ENCODE measurements at places on chromosomes 11 and 22.

GRCh38 chr11:46984987-46985386 lies 48.4 kb downstream of the CSTPP1 start:
- H3K36me3 ChIP-seq = no peaks in the 10 kb centered on the region
- no peaks in the 10 kb centered on the region for H3K4me1 ChIP-seq
- no peak overlapping the region for H3K4me3 ChIP-seq
- no peaks in the 10 kb centered on the region for H3K27me3 ChIP-seq
- DNase-seq = no peak

DNA sequence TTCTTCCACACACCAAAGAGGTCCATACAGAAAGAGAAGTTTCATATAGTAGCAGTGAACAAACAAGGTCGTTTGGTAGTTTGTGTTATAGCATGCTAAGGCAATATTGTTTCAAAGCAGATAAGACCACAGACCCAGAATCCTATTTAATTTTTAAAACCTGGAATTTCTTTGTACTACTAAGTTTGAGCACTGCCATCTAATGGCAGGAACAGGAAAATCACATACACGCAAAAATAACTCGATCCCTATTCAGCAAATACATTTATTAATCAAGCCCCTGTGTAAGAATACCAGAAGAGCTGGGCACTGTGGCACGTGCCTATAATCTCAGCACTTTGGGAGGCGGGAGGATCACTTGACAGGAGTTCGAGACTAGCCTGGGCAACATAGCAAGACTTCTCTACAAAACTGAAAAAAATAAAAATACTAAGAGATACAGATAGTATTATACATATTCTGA lies 2.9 kb upstream of the BTBD10 start:
- H3K27ac ChIP-seq = no peak overlapping the region
- no peak for DNase-seq
- no peak overlapping the region for H3K4me3 ChIP-seq
- no peaks in the 10 kb centered on the region for H3K27me3 ChIP-seq
- H3K36me3 ChIP-seq = no peaks in the 10 kb centered on the region

DNA sequence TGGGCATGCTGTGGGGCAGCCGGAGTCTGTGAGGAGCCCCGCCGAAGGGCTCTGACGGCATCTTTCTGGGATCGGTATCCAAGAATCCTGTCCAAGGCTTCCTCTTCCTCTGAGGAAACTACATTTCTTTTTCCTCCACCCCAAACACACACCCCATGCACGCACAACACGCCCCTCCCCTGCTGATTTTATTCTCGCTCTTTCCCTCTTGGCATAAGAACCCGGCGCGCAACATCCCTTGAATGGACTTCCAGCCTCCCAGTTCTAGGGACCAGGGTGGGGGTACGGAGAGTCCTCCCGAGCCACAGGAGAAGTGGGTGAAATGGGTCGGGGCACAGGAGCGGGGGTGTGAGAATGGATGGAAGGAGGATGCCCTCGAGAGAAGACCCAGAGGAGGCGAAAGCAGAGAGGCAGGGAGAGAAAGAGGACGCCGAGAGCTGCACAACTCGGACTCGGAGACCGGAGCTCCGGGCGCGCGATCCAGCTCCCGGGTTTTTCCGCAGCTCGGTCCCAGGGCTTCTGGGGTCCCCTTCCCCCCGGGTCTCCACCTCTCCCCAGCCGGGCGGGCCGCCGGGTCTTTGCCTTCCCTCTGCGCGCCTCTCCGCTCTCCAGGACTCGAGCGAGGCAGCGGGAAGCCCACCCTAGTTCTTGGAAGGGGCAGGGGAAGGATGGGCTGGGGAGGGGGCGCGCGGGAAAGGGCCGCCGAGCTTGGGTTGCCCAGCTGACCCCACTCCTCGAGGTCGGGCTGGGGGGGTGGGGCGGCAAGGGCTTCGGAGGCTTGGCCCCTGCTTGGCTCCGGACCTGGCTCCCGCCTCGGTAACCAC lies 1.5 kb upstream of the LARGE1 start:
- no peaks in the 10 kb centered on the region for H3K36me3 ChIP-seq
- no peak overlapping the region for H3K27ac ChIP-seq
- no peaks in the 10 kb centered on the region for H3K27me3 ChIP-seq
- peaks cover 7% of the 10 kb centered on the region for H3K4me1 ChIP-seq
- DNase-seq = peak; percentile 82

DNA sequence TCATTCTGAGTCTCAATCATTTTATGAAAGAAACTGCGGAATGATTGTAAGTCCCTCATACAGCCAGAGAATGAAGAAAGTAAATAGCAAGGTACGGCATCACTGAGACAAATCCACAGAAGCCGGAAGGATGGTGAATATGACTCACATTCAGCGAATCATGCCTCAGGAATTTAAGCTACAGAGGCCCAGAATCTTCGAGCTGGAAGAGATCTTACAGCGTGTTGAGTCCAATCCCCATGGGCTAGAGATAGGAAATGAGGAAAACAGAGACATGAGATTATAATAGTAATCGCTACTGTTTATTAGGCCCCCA lies 173.2 kb downstream of the KIF18A start:
- peak overlapping the region; percentile 11 for H3K27ac ChIP-seq
- no peak overlapping the region for H3K4me3 ChIP-seq
- H3K36me3 ChIP-seq = no peaks in the 10 kb centered on the region
- peak; percentile 89 for DNase-seq

- no peaks in the 10 kb centered on the region for H3K27me3 ChIP-seq
- H3K36me3 ChIP-seq = no peaks in the 10 kb centered on the region
- H3K4me1 ChIP-seq = no peaks in the 10 kb centered on the region
Measured at GRCh38 chr22:19806213-19807160, 45.9 kb downstream of the TBX1 start.

GRCh38 chr11:19253153-19253745 lies 12.5 kb upstream of the E2F8 start:
- no peaks in the 10 kb centered on the region for H3K27me3 ChIP-seq
- no peak overlapping the region for H3K27ac ChIP-seq

GRCh38 chr11:12144330-12145174 lies 34.2 kb downstream of the MICAL2 start:
- H3K4me1 ChIP-seq = no peaks in the 10 kb centered on the region
- H3K27me3 ChIP-seq = no peaks in the 10 kb centered on the region
- no peak for DNase-seq

- no peak for DNase-seq
- H3K4me1 ChIP-seq = no peaks in the 10 kb centered on the region
- H3K36me3 ChIP-seq = no peaks in the 10 kb centered on the region
- peaks cover 28% of the 10 kb centered on the region for H3K27me3 ChIP-seq
- H3K4me3 ChIP-seq = no peak overlapping the region
- no peak overlapping the region for H3K27ac ChIP-seq
Measured at GRCh38 chr11:2267306-2267850, 3.0 kb downstream of the ASCL2 start.

- no peak overlapping the region for H3K27ac ChIP-seq
- no peak overlapping the region for H3K4me3 ChIP-seq
- H3K36me3 ChIP-seq = no peaks in the 10 kb centered on the region
- DNase-seq = no peak
- no peaks in the 10 kb centered on the region for H3K27me3 ChIP-seq
Measured at GRCh38 chr11:63589000-63589399, 25.2 kb downstream of the PLAAT3 start.

- DNase-seq = peak; percentile 67
- no peaks in the 10 kb centered on the region for H3K27me3 ChIP-seq
- no peaks in the 10 kb centered on the region for H3K36me3 ChIP-seq
- H3K4me3 ChIP-seq = no peak overlapping the region
- no peaks in the 10 kb centered on the region for H3K4me1 ChIP-seq
- H3K27ac ChIP-seq = no peak overlapping the region
Measured at GRCh38 chr11:26753723-26754504, 32.1 kb upstream of the SLC5A12 start.

- H3K4me1 ChIP-seq = peaks cover 6% of the 10 kb centered on the region
- DNase-seq = peak; percentile 98
- no peaks in the 10 kb centered on the region for H3K36me3 ChIP-seq
- H3K27ac ChIP-seq = peak overlapping the region; percentile 98
- no peaks in the 10 kb centered on the region for H3K27me3 ChIP-seq
- H3K4me3 ChIP-seq = no peak overlapping the region
Measured at GRCh38 chr11:355581-356458, 13.5 kb upstream of the B4GALNT4 start.

DNA sequence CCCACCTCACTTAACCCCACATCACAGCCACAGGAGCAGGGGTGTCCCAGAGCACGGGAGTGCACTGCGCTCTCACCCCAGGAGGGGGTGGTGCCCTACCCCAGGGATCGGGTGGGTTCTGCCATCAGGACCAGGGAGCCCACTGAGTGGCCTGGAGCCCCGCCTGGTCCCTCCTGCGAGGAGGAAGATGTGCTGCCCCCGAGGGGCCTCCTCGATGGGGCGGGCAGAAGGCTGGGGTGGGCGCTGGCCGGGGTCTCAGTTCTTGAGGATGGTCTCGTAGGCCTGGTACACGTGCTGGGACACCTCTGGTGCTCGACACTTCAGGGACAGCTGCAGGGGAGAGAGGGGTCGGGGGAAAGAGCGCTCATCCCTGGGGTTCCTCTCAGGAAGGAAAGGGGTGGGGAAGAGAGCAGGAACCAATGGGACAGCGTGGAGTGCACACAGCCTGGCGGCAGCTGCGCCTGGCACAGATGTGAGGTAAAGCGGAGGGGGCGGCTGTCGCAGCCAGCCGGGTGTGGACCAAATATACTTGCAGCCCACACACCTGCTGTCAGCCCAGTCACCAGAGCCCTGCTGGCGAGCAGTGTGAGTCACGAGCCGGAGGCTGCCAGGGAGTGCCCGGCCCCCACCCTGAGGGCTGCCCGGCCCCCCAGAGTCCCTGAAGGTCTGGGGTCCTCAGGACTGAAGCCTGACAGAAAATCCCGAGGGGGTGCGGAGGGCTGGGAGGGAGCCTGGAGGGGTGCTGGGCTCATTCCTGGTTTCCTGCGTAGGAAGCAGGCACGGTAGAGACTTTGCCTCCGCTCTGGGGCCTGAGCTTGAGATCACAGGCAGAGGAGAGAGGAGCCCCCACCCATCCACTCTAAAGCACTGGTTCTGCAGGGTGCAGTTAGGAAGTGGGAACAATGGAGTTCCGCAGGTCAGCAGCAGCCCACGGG lies 13.3 kb upstream of the RASL10A start:
- no peak overlapping the region for H3K4me3 ChIP-seq
- peaks cover 2% of the 10 kb centered on the region for H3K4me1 ChIP-seq
- peaks cover 2% of the 10 kb centered on the region for H3K36me3 ChIP-seq
- no peaks in the 10 kb centered on the region for H3K27me3 ChIP-seq

DNA sequence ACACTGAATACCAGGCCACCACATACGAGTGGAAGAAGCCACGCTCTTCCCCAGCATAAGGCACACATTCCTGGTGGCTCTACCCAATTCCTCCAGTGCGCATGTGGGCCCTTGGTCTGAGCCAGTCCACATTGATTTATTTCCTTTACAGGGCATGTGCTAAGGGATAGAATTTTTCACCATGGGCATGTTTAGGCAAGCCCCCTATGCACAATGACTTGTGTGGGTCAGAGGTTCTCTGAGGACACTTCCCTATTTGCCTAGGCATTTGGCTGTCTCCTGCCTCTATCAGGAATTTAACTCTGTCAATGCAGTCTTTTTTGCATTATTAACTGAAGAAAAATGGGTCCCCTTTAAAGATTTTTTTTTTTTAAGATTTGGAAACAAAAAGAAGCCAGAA lies 718.1 kb downstream of the NTM start:
- no peaks in the 10 kb centered on the region for H3K27me3 ChIP-seq
- DNase-seq = no peak
- no peaks in the 10 kb centered on the region for H3K4me1 ChIP-seq
- no peaks in the 10 kb centered on the region for H3K36me3 ChIP-seq
- H3K4me3 ChIP-seq = no peak overlapping the region

- H3K27me3 ChIP-seq = no peaks in the 10 kb centered on the region
- H3K36me3 ChIP-seq = no peaks in the 10 kb centered on the region
- H3K4me1 ChIP-seq = peaks cover 4% of the 10 kb centered on the region
- peak within 1 kb of the TSS; percentile 40 for H3K4me3 ChIP-seq
- no peak within 1 kb of the TSS for H3K27ac ChIP-seq
Measured at GRCh38 chr11:67056267-67057204, at the start of gene RHOD. Gene RHOD, plus strand, starts transcription at chr11:67056847. Its CDS starts 56 bp downstream, at chr11:67056903.

DNA sequence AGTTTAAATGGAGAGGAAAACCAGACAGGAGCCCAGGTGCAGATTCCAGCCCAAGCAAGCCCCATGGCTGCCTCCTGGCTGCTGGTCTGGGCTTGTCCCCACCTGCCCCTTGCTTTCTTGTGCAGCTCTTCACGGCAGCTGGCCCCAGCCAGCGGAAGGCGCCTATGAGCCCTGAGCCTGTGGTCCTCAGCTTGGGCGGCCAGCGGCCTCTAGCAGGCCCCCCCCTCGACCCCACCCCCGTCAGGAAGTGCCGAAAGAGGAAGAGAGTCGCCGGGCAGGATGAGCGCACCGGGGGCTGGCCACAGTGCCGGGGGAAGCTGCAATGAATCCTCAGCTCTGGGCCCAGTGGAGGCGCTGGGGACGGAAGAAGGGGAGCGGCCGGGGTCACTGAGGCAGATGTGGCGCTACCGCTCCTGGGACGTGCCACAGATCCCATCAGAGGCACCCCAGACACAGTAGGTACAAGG lies 2.1 kb upstream of the DGKZ start:
- DNase-seq = peak; percentile 78
- no peaks in the 10 kb centered on the region for H3K36me3 ChIP-seq
- peaks cover 27% of the 10 kb centered on the region for H3K4me1 ChIP-seq
- no peaks in the 10 kb centered on the region for H3K27me3 ChIP-seq
- no peak overlapping the region for H3K27ac ChIP-seq

DNA sequence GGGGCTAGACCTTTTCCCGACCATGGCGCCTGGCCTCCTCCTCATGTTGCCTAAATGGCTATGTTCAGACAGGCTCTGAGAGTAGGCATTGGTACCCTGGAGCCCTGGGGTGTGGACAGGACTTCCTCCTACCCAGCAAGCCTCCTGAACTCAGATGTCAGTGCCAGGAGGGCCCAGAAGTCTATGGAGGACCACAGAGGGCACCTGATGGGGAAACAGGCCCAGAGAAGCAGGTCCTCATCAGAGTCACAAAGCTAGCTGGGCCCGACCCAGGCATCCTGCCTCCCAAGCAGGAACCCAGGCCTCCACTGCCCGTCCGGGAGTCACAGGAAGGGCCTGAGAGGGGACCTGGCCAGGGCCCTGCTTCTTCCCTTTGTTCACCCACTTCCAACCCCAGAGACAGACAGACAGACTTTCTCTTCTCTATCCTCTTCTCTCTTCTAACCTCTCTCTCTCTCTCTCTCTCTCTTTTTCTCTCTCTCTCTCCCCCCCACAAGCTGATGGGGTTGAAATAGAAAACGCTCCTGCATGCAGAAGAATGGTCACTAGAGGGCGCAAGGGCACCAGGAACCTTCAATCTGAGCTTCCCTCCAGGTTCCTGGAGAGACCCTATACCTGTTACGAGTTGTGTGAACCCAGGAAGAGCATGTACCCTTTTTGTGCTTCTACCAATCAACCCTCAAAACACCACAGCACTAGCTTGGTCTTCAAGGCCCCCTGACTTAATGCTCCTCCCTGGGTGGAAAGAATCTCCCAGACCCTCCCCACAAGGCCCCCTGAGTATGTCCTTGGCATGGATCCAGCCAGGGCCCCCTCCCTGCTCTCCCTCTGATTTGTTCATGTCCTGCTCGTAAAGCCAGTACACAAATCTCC lies 27.1 kb downstream of the ARAP1 start:
- no peaks in the 10 kb centered on the region for H3K27me3 ChIP-seq
- no peak overlapping the region for H3K4me3 ChIP-seq
- H3K27ac ChIP-seq = no peak overlapping the region
- no peaks in the 10 kb centered on the region for H3K36me3 ChIP-seq
- peaks cover 10% of the 10 kb centered on the region for H3K4me1 ChIP-seq

- no peak for DNase-seq
- H3K27me3 ChIP-seq = no peaks in the 10 kb centered on the region
- H3K27ac ChIP-seq = no peak overlapping the region
- no peak overlapping the region for H3K4me3 ChIP-seq
- no peaks in the 10 kb centered on the region for H3K36me3 ChIP-seq
- H3K4me1 ChIP-seq = no peaks in the 10 kb centered on the region
Measured at GRCh38 chr11:15890031-15890713, 466.2 kb downstream of the SOX6 start.

GRCh38 chr11:110128161-110128560 lies 35.0 kb downstream of the ZC3H12C start:
- DNase-seq = peak; percentile 94
- no peak overlapping the region for H3K27ac ChIP-seq
- H3K4me1 ChIP-seq = peaks cover 4% of the 10 kb centered on the region
- H3K36me3 ChIP-seq = no peaks in the 10 kb centered on the region
